NCI-H526 (cell line): ENCODE measurements at places on chromosomes 2 and 18.

DNA sequence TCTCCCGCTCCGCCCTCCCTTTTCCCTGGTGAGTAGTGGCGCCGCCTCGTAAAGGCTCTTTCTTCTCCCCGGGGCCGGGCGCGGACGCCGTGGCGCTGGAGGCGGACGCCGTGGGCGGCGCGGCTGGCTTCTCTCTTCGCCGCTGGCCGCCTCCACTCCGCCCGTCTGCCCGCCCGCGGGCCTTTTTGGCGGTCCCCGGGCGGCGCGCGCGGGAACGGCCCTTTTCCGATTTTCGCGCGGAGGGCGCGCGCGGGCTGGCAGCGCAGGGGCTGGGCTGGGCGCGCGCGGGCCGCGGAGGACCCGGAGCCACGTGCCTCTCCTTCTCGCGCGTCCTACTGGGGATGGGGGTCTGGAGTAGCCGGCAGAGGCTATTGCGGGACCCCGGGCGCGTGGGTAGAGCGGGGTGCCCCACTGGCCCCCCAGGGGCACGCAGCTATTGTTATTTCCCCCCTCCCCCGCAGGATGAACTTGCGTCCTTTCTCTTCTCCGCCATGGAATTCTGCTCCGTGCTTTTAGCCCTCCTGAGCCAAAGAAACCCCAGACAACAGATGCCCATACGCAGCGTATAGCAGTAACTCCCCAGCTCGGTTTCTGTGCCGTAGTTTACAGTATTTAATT lies 472 bp downstream of the SLC20A1 start:
- DNase-seq = no peak

DNA sequence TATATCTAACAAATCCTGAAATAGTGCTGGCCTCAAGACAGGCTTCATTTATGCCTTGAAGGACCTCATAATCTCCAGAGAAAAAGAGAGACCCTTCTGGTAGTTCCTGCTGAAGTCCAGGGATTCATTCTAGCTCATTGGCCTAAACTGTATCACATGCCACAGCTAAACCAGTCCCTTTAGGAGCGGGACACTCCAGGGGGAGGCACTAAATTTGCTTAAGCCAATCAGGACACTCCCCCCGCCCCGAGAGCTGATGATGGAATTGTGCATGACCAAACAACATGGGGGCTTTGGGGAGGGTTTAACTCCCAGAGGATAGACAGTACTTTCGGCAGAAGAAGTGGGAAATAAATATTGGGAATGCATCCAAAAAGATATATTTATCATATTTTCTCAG lies 36.4 kb upstream of the CXCR4 start:
- no peak for DNase-seq

GRCh38 chr2:170206805-170207407 lies 29.0 kb downstream of the MYO3B start:
- no peak for DNase-seq

- no peak for DNase-seq
Observed at GRCh38 chr18:78445880-78446279, 533.7 kb upstream of the SALL3 start.

DNA sequence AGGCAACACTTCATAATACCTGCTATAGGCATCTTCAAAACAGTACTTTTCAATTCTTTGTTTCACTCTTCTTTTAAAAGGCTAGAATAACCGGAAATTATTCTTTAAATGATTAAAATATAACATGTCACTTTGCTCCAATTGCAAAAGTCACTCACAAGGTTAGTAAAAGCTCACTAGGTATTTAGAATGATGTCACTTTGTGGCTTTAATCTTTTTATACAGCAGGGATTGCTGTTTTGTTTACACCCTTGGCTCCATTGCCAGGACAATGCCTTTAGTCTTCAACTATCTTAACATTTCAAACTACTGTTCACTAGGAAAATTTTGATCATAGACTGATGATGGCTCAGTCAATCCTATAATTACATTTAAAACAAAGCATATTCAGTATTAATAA lies 157.1 kb downstream of the BAZ2B start:
- DNase-seq = no peak

- DNase-seq = no peak
Observed at GRCh38 chr18:74142252-74142651, 5.4 kb downstream of the FBXO15 start.

DNA sequence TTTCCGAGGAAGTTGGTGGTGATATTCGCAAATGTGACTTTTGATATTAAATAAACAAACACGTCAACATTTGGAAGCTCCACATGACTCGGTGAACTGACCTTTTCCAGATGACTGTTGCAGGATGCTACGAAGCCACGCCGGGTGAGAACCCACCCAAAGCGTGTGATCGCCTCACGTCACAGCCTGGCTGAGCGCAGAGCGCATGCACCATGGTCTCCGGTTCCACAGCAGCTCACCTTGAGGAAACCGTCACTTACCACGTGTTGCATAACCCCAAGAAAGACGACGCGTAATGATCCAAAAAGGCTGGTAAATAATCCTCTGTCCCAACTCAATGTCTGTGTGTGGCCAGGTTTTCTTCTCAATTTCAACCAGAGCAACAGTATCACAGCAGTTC lies 64.5 kb upstream of the CTDP1 start:
- DNase-seq = no peak

- DNase-seq = no peak
Observed at GRCh38 chr2:62343206-62343605, 147.3 kb downstream of the B3GNT2 start.

DNA sequence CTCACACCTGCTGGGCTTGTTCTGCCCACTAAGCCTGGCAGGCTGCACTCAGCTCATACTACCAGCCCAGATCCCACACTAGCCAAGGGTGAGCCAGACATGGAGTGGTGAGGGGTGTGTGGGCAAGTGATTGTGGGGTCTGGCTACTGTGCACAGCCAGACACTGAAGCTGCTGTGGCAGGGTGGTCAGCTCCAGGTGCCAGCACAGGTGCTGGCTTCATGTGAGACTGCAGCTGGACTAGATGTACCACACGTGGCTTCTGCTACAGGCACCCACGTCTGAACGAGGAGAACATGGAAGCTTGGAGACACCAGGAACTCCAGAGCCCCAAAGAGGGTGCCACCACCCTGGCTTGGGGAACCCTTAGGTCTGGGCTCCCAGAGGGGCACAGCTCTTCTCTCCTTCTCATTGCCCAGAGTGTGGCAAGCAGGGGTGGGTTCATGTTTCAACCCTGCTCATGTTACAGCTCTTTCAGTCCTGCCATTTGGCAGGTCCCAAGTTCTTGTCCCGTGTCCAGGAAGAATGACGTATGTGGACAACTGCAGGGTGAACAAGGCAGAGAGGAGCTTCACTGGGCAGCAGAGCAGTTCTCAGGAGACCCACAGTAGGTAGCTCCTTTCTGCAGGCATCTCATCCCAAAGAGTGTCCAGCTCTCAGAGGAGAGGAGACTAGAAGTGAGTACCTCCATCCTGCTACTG lies 1624.2 kb upstream of the TMEFF2 start:
- DNase-seq = no peak

DNA sequence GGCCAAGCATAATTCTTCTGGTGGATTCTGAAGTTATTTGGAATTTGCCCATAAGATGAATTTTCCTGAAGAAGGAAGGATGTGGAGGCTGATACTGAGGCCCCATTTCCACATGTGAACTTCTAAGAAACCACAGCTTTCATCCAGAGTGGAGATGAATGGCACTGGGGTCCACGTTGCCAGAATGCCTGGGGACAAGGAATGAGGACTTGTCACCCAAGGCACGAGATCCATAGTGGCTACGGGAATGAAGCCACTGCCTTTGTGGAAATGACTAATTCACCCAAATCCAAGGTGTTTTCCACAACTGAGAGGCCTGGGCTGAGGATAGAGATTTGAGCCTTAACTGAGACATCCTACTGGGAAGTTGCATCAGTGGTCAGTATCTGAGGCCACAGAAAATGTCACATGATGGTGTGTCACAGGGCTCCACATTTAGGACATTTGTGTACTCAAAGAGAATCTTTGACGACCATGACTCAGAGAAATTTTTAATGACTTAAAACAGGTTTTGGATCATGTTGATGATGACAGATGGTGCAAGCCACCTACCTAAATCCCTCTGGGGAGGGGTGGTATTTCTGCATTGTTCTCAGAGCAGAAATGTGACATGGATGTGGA lies 286.1 kb downstream of the SOX11 start:
- DNase-seq = no peak

DNA sequence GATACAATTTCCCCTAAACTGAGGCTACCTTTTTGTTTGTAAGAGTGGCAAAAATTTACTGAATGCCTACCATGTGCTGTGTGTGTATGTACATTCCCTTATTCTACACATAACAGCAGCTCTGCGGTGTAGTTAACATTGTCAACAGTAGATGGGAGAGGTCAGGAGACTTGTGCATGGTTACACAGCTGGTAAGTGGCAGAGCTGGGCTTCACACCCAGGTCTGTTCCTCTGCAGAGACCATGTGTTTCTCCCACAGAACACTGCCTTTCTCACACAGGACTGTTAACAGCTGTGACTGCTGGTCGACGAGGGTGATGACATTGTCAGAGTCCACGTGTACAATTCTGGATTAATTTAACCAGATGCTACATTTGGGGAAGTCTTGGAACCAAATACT lies 49.1 kb downstream of the EML6 start:
- DNase-seq = no peak

- no peak for DNase-seq
Observed at GRCh38 chr2:15752552-15753232, 161.0 kb downstream of the DDX1 start.
